Neuronal stem cell (in vitro differentiated cells): ENCODE measurements at places on chromosomes 16 and 17.

- no peak for DNase-seq
Observed at GRCh38 chr16:29316761-29317183, 89.7 kb downstream of the NPIPB11 start.

DNA sequence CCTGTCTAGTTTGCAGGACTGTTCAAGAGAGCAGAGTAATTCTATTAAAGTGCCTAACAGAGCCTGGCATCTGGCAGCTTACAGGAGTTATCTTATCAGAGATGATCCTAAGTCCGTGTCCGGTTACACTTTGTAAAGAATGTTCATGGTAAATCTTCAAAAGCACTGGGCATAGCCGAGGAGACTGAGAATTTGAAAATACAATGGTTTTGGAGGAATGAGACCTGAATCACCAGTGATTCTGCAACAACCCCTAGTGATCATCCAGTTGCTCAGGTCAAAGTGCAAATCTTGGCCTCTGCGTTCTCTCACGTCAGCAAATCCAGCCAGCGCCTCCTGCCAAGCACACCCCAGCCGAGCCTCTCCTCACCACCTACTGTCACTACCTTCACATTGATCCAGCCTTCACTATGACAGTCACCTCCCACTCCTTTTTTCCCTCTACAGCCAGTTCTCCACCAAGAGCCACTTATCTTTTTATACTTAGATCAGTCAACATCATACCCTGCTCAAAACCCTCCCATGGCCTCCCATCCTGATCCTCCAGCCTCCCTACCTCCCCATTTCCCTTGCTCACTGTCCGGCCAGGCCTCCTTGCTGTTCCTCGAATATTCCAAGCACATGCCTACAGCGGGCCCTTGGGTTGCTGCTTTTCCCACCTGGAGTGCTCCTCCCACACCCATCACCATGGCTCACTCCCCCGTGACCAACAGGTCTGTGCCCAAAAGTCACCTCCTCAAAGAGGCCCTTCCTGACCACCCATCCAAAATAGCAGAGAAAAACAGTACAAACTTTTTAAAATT is 57.4 kb upstream of the ERN1 start:
- DNase-seq, result no peak

DNA sequence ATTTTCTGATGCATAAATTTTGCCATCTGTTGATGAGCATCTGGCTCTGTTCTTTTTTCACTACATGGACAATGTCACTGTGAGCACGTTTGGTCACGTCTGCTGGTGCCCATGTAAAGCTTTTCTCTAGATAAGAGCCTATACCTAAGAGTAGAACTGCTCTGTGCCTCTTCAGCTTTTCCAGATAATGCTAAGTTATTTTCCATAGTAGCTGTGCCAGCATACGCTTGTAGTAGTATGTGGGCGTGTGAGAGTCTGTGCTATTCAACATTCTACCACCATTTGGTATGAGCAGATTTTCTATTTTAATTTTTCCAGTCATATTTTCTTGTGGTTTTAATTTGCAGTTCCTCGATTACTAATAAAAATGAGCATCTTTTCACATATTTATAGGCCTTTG is 33.2 kb downstream of the VPS35L start:
- no peak for DNase-seq

DNA sequence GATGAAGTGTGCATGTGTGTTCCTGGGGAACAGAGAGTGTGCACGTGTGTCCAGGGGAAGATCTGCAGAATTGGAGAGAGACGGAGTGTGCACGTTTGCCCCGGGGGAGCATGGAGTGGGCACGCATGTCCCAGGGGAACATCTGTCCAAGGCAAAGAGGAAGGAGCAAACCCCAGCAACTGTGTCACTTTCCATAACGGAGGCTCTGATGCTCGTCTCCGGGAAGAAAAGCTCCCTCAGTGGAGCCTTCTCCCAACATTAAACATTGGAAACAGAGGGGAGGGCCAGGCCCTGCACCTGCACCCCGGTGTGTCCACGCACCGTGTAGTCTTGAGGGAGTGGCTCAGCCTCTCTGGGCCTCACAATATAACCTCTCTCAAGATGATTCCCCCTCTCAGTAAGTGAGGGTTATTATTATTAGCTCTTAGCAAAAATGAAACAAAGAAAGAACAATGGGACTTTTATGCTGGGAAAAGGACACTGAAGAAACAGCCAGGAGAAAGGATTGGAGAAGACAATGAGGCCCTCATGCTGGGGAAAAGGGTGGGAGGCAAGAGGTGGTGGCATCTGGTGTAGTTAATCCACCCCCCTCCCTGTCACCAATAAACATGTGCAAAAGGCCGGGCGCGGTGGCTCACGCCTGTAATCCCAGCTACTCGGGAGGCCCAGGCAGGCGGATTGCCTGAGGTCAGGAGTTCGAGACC is 7.6 kb downstream of the RAB40B start:
- DNase-seq, result no peak

DNA sequence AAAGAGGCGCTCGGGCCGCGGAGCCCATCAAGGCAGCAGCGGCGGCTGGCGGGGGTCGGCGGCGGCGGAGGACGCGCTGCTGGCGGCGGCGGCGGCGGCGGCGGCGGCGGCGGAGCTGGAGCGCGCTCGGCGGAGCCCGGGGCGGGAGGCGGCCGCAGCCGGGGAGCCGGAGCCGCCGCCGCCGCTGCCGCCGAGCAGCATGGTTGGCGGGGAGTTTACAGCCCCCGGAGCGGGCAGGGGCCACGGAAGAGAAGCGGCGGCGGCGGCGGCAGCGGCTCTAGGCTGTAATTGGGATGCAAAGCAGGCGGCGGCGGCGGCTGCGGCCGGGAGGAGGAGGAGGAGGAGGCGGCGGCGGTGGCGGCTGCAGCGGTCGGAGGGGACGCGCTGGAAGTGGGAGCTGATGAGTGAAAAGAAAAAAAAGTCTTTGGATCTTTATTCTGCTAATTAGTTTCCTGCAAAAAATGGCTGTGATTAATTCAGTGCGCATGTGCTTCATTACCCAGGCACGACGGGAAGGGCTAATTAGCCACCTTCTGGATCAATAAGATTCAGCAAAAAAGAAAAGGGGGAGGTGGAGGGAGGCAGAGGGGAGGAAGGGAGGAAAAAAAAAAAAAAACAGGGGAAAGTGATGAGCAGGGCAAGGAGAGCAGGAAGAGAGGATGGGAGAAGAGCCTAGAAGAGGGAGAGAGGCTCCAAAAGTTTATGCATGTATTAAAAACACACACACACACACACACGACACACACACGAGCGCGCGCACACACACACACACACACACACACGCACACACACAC is 10.9 kb upstream of the ZFHX3 start:
- DNase-seq, result peak; percentile 77

DNA sequence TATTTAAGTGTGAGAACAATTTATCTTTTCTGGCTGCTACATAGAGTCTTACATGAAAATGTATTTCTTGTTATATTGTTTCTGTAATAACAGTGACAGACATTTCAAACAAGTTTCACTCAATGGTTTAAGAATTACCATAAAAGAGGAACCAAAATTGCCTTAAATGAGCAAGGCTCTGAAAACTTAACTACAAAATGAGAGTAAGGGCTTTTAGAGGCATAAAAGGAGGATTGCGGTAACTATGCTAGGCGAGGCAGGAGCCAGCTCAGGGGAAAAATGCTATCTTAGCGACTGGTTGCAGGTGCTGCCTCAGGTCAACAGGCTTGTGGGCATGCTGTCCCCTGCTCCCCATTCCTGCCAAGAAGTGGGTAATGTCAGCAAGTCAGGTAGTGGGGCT is 81.7 kb upstream of the MSI2 start:
- DNase-seq, result no peak

DNA sequence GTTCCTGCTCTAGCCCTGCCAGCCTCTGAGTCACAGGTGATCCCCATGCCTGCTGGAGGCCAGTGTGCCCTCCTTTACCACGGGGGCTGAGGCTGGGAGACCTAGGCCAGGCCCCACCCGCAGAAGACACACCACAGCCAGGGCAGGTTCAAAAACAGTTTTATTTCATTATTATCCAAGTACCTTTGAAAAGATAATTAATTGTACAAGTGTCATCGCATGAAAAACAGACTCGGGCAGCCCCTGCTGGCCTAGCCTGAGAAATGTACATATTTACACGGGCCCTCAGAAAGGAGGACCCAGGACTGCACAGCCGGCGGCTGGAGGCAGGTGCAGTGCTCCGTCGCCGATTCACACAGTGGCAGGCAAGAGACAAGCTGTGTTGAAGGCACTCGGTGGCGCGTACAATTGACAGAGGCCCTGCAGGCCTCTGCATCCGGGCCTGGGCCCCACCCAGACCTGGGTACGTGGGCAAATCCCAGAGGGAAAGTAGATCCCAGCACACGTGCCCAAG is 4.4 kb downstream of the PDIA2 start:
- DNase-seq, result no peak

DNA sequence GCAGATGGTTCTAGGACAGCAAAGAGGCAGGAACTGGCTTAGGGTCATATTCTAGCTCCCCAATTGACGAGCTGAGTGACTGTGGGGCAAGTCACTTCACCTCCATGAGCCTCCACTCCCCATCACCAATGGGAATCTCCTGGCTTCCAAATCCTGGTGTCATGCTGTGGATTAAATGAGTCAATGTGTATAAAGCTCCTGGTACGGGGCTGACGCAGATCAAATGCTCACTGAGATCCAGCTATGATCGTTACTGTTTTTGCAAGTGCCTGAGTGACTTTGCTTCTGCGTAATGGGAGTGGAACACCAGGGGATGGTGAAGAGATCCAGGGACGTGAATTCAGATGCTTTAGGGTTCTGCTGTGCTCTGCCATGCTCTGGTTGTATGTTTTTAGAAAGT is 2.4 kb downstream of the SEC14L5 start:
- DNase-seq, result no peak

DNA sequence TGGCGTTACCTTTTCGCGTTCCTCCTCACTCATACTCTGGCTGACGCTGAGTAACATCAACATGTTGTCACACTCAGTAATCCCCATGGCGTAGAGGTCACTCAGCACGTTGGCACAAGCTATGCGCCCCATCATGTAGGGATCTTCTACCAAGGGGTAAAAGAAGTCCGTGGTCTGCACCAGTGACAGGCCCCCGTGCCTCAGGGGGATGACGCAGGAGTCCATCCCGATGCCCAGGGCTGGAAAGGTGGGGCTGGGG is 596 bp downstream of the SEPHS2 start:
- no peak for DNase-seq

GRCh38 chr17:34337701-34338100 is 18.5 kb downstream of the CCL8 start:
- no peak for DNase-seq

DNA sequence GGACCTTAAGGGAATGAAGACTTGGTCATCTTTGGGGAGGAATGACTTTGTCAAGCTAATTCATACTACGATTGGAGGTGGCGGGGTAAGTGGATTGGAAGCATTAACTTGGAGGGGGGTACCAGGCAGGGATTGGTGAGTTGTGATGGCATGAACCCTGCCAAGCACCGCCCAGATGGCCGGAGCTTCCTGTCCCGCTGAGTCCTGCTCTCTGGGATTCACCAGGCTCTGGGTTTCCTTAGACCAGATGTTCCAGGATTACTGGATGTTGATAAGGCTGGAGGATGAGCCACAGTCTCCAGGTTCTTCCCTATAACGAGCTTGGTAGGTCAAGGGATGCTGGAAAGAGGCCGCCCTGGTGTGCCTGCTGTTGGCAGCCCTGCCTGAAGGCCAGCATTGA is 154.9 kb downstream of the SDK2 start:
- no peak for DNase-seq

DNA sequence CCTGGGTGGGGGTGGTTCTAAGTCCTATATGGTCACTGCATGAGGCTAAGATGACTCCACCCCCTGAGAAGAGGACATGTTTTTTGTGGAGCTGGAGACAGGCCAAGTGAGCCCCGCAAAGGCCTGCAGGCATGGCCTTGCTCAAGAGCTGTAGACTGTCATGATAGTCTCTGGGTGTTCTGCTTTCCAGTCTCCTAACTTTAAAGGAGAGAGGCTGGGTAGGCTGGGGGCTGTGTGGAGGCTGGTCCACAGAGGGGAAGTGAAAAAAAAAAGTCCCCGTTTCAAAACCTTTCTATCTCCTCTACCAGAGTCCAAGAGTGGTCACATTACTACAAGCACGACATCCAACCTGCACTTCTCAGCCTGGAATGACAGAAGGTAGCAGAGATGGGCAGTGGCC is 27.1 kb downstream of the CDRT4 start:
- no peak for DNase-seq

GRCh38 chr17:8311131-8311790 is 1.2 kb downstream of the ARHGEF15 start:
- DNase-seq, result no peak

GRCh38 chr16:80723981-80724380 is 80.4 kb downstream of the CDYL2 start:
- DNase-seq, result no peak

DNA sequence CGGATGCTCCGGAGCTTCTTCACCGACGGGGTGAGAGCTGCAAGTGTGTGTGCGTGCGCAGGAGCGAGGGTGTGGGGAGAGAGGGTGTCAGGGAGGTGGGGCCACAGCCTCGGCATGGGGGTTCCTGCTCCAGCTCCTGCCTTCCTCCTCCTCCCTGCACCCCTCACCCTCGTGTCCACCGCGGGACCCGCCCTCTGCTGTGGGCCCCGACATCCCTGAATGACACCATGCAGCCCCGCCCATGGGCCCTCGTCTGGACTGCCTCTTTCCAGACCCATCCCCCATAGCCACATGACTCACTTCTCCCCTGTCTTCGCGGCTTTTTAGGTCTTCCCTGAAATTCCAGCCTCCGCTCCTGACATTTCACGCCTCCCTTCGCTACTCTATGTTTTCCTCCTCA is 41.6 kb downstream of the ARHGAP23 start:
- no peak for DNase-seq

DNA sequence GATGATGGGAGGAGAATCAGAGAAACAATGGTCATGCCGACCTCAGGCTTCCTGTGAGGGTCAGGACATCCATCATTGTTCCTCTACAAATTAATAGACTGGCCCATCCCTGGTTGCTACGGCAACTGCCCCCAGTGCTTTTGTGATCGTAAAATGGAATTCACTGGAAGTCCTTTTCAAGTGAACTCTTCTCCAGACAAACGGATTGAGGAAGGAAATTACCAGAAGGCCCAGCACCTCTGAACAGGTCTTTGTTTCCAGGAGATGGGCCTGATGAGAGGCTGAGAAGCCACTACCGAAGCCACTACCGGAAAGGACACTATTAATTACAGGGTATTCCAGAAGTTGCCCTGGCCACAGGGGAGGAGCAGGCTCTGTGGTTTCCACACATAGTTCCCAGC is 126.0 kb downstream of the MGAT5B start:
- DNase-seq, result peak; percentile 46

DNA sequence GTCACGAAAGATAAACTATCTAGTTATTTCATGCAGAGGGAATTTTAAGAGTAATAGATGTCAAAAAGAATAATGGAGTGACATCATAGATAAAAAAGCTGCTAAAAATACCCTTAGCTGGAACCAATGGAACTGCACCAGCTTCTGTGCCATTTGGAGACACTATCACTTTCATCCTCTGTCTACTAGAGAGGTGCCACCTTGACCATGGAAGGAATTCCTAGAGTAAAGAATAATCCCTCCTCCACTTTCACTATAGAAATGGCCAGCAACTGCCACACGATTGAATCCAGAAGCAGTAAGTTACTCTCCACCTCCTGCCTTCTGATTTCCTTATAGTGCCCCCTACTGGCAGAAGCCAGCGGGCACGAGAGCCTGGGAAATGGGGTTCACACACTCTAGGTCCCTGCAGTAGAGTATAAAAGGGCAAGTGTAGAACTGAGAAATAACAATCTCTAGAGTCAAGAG is 2.8 kb upstream of the ALDH3A2 start:
- peak; percentile 23 for DNase-seq

GRCh38 chr16:70662991-70663523 is 16.7 kb downstream of the IL34 start:
- DNase-seq, result no peak

GRCh38 chr16:3465911-3466584 is 22.6 kb downstream of the NAA60 start:
- no peak for DNase-seq

- DNase-seq, result no peak
Observed at GRCh38 chr16:15542261-15542660, 100.7 kb downstream of the MARF1 start.
